ENCODE measurements at places on chromosomes 2 and 18. TPM values are rescaled to one million over a fixed set of nuclear protein-coding genes. Genes with fewer than 3 reads are reported as not detected.

GRCh38 chr2:151553-152334 is 105.4 kb upstream of the FAM110C start:
- H3K4me1 ChIP-seq, result peaks cover 3% of the 10 kb centered on the region
- no peaks in the 10 kb centered on the region for H3K27me3 ChIP-seq
- peaks cover 8% of the 10 kb centered on the region for H3K36me3 ChIP-seq
- peak overlapping the region; percentile 28 for H3K4me3 ChIP-seq

DNA sequence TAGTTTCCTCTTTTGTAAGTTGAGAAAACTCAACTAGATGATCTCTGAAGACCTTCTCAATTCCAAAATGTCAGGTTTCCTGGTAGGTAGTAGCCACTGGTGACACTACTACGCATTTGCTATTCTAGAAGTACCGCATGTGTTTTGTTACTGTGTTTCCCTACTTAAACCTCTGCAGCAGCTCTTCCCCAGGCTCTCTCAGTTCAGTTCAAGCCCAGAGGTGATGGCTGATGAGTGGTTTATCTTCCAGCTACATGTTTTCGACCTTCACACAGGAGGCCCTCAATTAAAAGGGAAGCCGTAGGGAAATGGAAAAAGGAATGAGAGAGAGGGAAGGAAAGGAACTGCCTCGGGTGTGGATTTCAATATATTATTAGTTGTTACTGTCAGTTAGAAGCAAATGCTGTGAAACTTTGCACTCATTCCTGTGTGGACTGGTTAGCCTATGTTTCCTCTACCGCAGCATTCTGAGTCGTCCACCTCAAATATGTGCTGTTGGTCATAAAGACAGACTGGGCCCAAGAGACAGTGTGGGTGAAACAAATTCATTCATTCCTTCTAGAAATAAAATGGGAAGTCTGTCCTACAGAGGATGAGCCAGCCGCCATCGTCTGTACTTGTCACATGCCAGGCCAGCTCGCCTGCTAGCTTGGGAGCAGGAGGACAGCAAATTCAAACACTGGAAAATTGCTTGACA is 455.2 kb upstream of the RAB12 start:
- no peak overlapping the region for H3K27ac ChIP-seq
- H3K36me3 ChIP-seq, result 0 out of 2 replicates have a peak, but pooled peaks cover 3% of the 10 kb centered on the region
- DNase-seq, result no peak
- no peak overlapping the region for H3K4me3 ChIP-seq
- no peaks in the 10 kb centered on the region for H3K27me3 ChIP-seq

- no peak overlapping the region for H3K4me3 ChIP-seq
- DNase-seq, result no peak
- H3K27me3 ChIP-seq, result no peaks in the 10 kb centered on the region
- H3K36me3 ChIP-seq, result no peaks in the 10 kb centered on the region
- no peaks in the 10 kb centered on the region for H3K4me1 ChIP-seq
- H3K27ac ChIP-seq, result no peak overlapping the region
These were observed 115.7 kb upstream of the RBMS1 start for GRCh38 chr2:160609346-160609745.

DNA sequence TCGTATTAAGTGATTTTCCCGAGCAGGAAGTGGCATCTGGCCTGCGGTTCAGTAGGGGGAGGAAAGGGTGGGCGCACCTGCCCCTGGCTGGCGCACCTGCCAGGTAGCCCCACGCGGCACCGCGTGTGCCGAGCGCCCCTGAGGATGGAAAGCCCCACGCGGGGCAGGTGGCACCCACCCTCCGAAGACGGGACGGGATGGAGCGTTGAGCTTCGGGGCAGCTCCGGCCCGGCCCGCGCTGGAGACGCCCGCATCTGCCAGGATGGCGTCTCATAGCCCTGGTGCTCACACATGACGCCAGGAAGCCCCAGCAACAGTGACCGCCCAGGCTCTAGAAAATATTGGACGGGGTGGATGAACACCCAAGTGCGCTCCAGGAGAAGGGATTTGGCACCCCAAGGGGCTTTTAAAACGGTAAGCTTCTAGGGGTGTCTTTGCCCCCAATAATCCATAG is 2.5 kb upstream of the NFATC1 start:
- no peaks in the 10 kb centered on the region for H3K36me3 ChIP-seq
- DNase-seq, result no peak
- no peaks in the 10 kb centered on the region for H3K4me1 ChIP-seq
- H3K27ac ChIP-seq, result no peak overlapping the region

DNA sequence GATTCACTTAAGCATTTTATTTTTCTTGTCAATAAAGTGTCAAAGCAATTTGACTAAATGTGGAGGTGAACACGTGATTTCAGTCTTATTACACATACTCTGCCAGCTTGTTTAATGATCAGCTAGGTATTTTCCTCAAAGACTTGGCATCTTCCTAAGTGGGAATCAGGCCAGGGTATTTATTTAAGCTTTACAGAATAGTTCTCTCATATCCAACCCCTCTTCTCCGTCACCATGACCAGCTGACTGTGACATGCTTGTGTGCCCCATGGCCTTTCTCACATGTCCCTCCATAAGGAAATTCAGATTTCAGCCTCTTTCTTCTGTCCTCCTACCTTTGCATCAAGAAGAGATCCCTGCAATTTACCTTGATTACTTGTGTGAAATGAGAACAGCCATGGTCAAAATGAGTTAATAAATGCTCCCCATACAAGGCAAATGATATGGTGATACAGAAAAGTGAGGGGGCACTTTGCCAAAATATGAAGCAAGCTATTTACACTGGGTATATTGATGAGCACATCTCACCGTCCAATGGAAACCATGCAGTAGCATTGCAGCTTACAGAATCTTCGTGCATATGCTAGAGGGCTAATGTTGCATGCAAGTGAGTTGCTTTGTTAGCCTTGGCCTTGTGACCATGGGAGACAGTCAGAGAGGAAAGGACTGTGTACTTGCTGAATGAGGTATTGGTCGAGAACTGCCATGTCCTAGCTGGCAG is 202.2 kb downstream of the RNF152 start:
- H3K4me1 ChIP-seq, result no peaks in the 10 kb centered on the region
- no peak for DNase-seq
- H3K27ac ChIP-seq, result no peak overlapping the region
- no peaks in the 10 kb centered on the region for H3K27me3 ChIP-seq
- H3K4me3 ChIP-seq, result no peak overlapping the region

- DNase-seq, result no peak
- no peak overlapping the region for H3K27ac ChIP-seq
- H3K4me1 ChIP-seq, result 0 out of 2 replicates have a peak, but pooled peaks cover 5% of the 10 kb centered on the region
These were observed 139.7 kb downstream of the PRPF40A start for GRCh38 chr2:152577579-152577978.

DNA sequence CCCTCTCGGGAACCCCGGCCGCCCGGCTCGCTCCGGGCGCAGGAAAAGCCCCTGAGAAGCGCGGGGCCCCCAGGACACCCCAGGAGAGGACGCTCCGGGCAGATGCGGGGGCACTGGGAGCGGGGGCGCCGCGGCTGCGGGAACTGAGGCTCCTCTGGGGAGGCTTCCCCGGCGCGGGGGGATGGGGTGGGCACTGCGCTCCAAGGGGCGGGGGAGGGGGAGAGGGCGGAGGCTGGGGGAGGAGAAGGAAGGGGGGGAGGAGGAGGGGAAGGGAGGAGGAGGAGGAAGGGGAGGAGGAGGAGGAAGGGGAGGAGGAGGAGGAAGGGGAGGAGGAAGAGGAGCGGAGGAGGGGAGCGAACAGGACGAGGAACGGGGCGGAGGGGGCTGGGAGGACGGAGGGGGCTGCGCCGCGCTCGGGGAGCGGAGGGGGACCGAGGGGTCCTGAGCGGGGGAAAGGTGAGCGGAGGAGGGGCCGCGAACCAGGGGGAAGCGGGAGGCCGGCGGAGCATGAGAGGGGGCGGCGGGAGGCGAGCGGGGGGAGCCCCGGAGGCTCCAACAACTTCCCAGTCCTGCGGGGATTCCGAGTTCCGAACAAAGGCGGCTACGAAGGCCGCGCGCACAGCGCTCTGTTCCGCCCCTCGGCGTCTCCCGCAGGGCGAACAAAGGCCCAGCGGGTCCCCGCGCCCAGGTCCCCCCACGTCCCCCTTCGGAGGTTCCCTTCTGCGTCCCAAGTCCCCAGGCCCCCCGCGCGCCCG is 742 bp downstream of the PXDN start:
- H3K36me3 ChIP-seq, result peaks cover 30% of the 10 kb centered on the region
- H3K4me3 ChIP-seq, result peak overlapping the region; percentile 98
- peak; percentile 64 for DNase-seq
- peaks cover 4% of the 10 kb centered on the region for H3K4me1 ChIP-seq
- H3K27ac ChIP-seq, result no peak overlapping the region

DNA sequence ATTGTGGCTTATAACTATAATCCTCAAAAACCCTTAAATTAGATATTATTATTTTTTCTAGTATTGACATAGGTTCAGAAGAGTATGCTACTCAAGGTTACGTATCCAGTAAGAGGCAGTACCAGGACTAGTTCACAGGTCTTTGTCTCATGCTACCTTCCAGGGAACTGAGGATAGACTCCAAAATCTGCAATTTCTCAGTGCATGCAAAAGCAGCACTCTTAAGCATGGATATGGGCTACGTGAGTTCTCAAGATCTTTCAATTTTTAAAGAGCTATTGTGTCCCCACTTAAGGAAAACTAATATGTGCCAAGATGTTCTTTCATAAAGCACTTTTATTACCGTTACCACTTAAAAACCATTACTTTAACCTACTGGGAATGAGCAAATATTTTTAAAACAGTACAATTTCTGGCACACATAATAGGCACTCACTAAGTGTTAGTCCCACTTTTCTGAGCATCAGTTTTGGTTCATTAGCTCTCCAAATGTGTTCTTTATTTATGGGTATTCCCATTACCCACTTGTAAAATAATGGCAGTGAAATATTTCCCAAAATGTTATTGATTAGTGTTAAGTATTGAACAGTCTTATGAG is 113.8 kb upstream of the TTN start:
- H3K4me1 ChIP-seq, result no peaks in the 10 kb centered on the region
- no peak for DNase-seq
- no peaks in the 10 kb centered on the region for H3K27me3 ChIP-seq
- no peak overlapping the region for H3K27ac ChIP-seq
- no peak overlapping the region for H3K4me3 ChIP-seq

DNA sequence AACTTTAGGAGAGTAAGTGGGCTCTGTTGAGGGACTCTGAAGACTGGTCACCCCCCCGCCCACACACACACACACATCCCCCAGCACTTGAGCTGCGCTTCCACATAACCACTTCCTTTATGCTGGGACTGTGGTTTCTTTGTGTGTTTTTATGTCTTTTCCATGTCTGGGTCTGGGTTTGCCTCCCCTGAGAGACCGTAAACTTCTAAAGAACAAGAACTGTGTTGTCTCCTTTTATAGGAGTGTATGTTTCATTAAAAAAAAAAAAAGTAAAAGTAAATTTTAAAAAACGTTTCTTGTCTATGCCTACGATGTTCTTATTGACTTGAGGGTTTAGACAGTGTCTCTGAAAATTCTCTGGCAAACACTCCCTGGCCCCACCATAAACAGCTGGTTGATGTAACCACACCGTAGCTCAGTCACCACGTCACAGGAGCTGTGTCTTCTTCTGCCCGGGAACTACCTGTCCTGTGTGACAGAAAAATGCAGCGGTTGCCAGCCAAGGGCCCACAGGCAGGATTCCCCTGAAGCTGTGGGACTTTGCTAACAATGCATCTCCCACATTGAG is 68.0 kb downstream of the KLHL29 start:
- DNase-seq, result no peak
- no peak overlapping the region for H3K4me3 ChIP-seq
- H3K27me3 ChIP-seq, result no peaks in the 10 kb centered on the region
- H3K4me1 ChIP-seq, result no peaks in the 10 kb centered on the region
- H3K36me3 ChIP-seq, result no peaks in the 10 kb centered on the region

Gene FBXO11
- 66.1 TPM for total RNA-seq

Gene MALL
- total RNA-seq, result 5.5 TPM

GRCh38 chr2:47310801-47311560 is 92.0 kb upstream of the MSH2 start:
- DNase-seq, result no peak
- no peak overlapping the region for H3K4me3 ChIP-seq
- H3K27me3 ChIP-seq, result no peaks in the 10 kb centered on the region

Gene LANCL1
- total RNA-seq, result 47.8 TPM

Gene RESP18
- total RNA-seq, result not detected

DNA sequence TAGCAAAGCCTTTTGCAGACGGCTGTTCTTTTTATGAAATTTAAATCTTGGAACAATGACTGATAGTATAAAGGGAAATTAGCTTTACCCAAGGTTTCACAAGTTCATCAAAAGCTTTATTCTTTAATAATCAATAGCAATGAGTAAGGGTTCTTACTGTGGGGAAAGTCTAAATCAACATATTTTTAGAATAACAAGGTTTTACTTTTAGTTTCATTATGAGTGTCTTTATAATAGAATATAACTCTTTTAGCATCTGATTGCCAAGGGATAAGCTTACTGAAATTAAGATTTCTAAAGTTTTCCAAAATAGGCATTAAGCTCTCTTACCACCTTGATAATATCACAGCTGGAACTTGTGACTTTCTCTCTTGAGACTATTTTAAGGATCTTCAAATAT is 1489.7 kb downstream of the LRP1B start:
- H3K4me1 ChIP-seq, result no peaks in the 10 kb centered on the region
- H3K27me3 ChIP-seq, result no peaks in the 10 kb centered on the region
- no peak overlapping the region for H3K27ac ChIP-seq

GRCh38 chr2:43402452-43402937 is 176.1 kb upstream of the ZFP36L2 start:
- no peak overlapping the region for H3K4me3 ChIP-seq
- no peak overlapping the region for H3K27ac ChIP-seq
- H3K36me3 ChIP-seq, result no peaks in the 10 kb centered on the region
- H3K4me1 ChIP-seq, result no peaks in the 10 kb centered on the region

DNA sequence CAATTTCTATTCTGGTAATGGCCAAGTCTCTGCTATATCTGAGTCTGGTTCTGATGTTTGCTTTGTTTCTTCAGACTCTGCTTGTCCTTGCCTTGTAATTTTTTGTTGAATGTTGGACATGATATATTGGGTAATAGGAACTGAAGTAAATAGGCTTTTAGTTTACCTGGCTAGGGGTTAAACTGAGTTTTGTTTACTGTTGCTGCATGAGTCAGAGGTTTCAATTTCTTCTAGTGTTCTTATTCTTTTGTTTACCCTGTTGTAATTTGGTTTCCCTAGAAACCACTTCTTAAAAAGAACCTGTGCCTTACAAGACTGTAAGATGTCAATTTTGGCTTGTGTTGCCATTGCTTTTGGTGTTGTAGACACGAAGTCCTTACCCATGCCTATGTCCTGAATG is 285.0 kb upstream of the KCNH7 start:
- no peak overlapping the region for H3K4me3 ChIP-seq
- no peaks in the 10 kb centered on the region for H3K36me3 ChIP-seq
- H3K27me3 ChIP-seq, result no peaks in the 10 kb centered on the region
- DNase-seq, result no peak

Gene TACR1
- 0.77 TPM for total RNA-seq

Gene CDKL4
- total RNA-seq, result not detected

All from H9 (cell line).